GOT3 (cell line): ENCODE measurements at places on chromosomes 6 and 20.

DNA sequence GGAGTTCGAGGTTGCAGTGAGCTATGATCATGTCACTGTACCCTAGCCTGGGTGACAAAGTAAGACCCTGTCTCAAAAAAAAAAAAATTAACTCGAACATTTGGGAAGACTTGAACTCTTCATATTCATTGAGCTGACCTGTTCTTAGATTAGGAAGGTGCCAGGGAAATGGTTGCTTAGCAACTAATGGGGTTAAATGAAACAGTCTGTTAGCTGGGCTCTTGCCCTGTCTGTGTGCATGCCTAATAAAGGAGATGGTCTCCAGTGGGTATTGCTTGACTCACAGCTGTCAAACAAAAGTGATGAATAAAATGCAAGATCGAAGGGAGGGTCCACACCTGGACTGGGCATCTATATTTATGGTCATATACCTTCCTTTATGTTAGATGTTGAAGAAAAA, 101.8 kb downstream of the KLHL32 start:
- no peak for DNase-seq

DNA sequence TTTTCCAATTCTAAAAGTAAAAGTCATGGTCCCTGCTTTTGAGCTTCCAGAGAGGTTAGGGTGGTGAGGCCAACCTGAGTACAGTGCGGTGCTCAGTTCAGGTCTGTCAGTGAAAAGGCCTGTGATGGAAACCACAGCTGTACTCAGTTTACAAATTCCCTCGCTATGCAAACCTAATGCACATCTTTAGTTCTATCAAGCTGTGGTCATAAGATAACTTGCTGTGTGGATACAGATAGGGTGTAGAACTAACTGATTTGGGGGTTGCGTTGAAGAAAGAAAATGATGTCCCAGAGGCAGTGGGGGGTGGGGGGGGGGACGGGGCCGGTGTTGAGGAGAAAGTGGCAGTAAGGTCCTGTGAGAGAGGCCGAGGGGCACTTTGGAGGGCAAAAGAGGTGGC, 22.8 kb upstream of the MBOAT1 start:
- no peak for DNase-seq

DNA sequence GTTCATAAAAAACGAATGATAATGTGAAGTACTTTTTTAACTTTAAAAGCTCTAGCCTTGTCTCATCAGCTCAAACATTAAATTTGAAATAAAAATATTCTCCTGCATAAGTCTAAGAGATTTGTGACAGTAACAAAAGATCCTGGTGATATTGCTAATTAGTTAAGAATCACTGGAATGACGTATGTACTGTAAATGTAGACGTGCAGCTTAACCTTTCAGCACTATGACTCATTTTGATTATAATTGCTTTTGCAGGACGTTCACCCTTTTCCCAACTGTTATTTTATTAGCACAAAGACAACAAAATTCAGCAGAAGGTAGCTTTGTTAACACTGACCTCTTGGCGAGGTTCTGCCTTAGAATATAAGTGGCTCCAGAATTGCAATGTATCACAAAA, 68.6 kb downstream of the TENT5A start:
- DNase-seq: no peak

DNA sequence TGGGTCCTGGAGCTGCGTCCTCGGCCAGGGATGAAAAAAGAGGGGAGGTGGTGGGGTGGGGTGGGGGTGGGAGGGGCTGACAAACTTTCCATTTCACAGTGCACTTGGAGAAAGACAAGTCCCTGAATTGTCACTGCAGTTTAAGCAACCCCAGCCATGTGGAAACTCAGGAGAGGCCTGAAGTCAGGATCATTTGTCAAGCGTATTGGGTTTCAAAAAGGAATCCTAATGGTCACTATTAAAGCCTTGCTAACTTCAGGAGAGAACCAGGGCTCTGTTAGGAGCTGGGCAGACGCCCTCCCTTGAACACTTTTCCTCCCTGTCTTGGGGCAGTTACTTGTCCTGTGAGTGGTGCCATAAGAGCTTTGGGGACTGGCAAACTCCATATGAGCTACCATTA, 159.9 kb downstream of the FNDC1 start:
- no peak for DNase-seq

GRCh38 chr6:49969605-49970004, at the start of gene DEFB113:
Gene DEFB113, minus strand, starts transcription at chr6:49969625. Its CDS starts 0 bp downstream, at chr6:49969625.
- DNase-seq: no peak

DNA sequence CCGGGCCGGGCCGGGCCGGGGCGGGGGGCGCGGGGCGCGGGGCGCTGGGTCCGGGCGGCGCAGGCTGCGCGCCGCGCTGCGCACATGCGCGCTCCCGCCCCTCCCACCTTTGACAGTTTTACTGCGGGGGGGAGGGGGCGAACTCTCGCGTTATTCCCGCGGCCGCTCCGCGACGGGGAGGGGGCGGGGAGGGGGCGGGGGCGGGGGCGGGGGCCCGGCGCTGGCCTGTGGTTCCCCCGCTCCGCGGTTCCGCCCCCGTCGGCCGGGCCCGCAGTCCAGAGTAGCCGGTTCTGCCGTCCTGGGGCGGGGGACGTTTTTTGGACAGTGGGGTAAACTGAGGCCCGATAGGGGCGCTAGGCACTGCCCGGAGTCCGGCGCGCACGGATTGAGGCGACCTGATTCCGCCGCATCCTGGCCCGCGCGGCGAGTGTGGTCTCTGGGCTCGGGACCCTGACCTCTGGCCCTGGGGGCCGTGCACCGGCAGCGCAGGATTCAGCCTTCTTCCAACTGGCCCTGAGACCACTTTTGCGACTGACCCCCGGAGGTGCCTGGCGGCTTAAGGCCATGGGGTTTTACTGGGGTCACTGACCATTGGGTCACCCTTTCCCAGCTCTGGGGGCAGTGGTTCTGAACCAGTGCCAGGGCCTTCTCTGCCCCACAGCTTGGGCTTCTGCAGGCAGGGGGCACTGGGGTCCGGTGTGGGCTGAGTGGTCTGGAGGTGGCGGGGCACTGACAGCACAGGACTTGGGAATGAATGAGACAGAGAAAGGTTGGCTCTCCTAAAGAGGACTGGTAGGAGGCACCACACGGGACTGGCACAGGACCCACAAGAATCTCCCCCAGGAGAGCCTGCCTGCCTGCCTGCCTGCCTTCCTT, at the start of gene ZNF512B:
TSS of gene ZNF512B (minus strand) at position 93 of the 876 bp plus-strand sequence. CDS start 1,980 bp downstream, outside the sequence.
- no peak for DNase-seq

- DNase-seq: no peak
Observed at GRCh38 chr20:35333606-35334005, 41.4 kb upstream of the FAM83C start.

DNA sequence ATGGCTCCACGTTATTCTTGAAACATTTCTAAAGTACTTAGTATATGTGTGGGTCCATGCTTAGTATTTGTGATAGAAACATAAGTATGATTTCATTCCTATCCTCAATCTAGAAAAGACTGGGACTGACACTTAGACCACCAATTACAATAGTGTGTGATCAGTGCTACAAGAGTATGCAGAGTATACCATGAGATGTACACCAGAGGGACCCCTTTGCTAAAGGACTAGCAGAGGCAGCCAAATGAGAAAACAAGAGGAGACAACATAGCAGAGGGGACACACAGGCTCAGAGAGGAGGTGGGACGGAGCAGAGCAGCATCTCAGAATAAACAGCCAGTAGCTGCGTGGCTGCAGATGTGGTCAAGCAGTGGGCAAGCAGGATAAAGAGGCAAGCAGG, 21.0 kb downstream of the RMND1 start:
- DNase-seq: no peak

- no peak for DNase-seq
Observed at GRCh38 chr6:135876058-135876457, 24.6 kb downstream of the PDE7B start.

GRCh38 chr6:33112148-33112547, 36.4 kb downstream of the HLA-DPB1 start:
- DNase-seq: no peak
